ENCODE measurements at places on chromosomes 5 and 9. TPM values are rescaled to one million over a fixed set of nuclear protein-coding genes. Genes with fewer than 3 reads are reported as not detected.

DNA sequence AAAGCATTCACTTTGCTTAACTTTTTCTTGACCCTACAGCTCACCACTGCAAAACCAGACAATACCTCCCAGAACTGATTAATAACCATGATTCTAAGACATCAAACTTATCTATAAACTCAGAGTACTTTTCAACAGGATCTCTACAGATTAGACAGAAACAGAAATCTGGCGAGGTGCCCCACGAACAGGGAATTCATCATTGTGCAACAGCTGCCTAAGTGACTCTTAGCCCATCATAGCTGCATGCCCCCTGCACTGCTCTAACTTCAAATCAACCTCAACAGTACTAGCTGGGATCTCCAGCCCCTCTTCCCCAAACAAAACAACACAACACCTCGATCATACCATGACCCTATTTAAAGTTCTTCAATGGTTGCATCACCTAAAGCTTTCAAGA is 16.1 kb upstream of the COL23A1 start:
- H3K27me3 ChIP-seq, result no peaks in the 10 kb centered on the region
- no peak overlapping the region for H3K27ac ChIP-seq
- peaks cover 4% of the 10 kb centered on the region for H3K36me3 ChIP-seq
- no peak overlapping the region for H3K4me3 ChIP-seq
- DNase-seq, result peak; percentile 15
- no peaks in the 10 kb centered on the region for H3K4me1 ChIP-seq

GRCh38 chr5:100232736-100233135 is 302.4 kb upstream of the FAM174A start:
- H3K4me3 ChIP-seq, result no peak overlapping the region
- no peaks in the 10 kb centered on the region for H3K27me3 ChIP-seq
- no peaks in the 10 kb centered on the region for H3K36me3 ChIP-seq
- H3K27ac ChIP-seq, result no peak overlapping the region
- no peaks in the 10 kb centered on the region for H3K4me1 ChIP-seq
- no peak for DNase-seq

CAAP1 gene
- total RNA-seq, result 14.4 TPM

GRCh38 chr5:151628112-151628823 is 37.1 kb upstream of the FAT2 start:
- no peaks in the 10 kb centered on the region for H3K4me1 ChIP-seq
- H3K4me3 ChIP-seq, result no peak overlapping the region

GCNT4 gene
- 1.8 TPM for total RNA-seq

GRCh38 chr5:103546858-103547257 is 15.7 kb downstream of the NUDT12 start:
- no peaks in the 10 kb centered on the region for H3K4me1 ChIP-seq
- no peaks in the 10 kb centered on the region for H3K36me3 ChIP-seq
- no peak overlapping the region for H3K27ac ChIP-seq
- no peaks in the 10 kb centered on the region for H3K27me3 ChIP-seq
- DNase-seq, result no peak

DNA sequence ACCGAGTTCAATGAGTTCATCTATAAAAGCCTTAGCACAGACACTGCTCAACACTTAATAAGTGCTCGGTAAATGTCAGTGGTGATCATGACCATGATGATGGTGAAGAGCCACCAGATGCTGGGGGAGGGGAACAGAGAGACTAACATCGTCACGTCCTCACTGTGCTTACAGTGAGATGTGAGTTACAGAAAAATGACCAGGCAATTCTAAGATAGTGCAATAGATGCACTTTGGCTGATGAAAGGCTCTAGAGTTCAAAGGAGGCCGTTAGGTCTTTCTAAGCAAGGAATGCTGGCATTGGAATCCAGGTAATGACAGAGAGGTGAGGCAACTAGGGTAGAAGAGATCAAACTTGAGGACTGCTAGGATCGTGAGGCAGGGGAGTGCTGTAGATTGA is 36.7 kb downstream of the ARL15 start:
- H3K27ac ChIP-seq, result no peak overlapping the region
- H3K27me3 ChIP-seq, result no peaks in the 10 kb centered on the region
- H3K4me3 ChIP-seq, result no peak overlapping the region
- no peaks in the 10 kb centered on the region for H3K36me3 ChIP-seq
- DNase-seq, result no peak

GRCh38 chr5:68528821-68529273 is 313.3 kb downstream of the PIK3R1 start:
- no peak overlapping the region for H3K27ac ChIP-seq
- H3K4me3 ChIP-seq, result no peak overlapping the region
- H3K36me3 ChIP-seq, result no peaks in the 10 kb centered on the region
- DNase-seq, result no peak
- H3K4me1 ChIP-seq, result peaks cover 6% of the 10 kb centered on the region
- no peaks in the 10 kb centered on the region for H3K27me3 ChIP-seq
